Mucosa of descending colon (tissue), 3 donors: ENCODE measurements at places on chromosomes 4 and X.

DNA sequence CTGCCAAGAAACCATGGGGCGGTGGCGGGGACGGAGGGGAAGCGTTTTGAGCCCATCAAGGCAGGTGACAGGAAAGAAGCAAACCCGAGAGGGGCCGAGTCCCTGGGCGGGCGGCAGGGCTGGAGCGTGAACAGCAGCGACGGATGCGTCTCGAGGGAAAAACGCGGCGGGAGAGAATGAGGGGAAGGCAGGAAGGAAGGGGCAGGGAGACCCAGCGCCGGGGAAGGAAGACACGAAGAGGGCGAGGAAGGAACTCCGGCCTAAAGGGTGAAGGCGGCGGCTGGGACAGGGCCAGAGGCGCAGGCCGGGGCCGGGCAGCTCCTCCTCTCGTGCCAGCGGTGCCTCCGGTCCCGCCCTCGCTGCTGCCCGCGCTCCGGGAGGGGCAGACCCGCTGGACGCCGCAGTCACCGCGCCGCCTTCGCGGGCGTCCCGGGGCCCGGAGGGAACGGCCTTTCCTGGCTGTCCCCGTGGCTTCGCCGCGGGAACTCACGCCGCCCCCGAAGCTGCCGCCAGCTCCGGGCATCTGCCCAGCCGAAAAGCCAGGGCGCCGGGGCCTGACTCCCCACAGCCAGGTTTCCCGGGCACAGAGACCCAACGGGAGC, 751 bp upstream of the RGS12 start:
- DNase-seq, result peak; percentile 84

DNA sequence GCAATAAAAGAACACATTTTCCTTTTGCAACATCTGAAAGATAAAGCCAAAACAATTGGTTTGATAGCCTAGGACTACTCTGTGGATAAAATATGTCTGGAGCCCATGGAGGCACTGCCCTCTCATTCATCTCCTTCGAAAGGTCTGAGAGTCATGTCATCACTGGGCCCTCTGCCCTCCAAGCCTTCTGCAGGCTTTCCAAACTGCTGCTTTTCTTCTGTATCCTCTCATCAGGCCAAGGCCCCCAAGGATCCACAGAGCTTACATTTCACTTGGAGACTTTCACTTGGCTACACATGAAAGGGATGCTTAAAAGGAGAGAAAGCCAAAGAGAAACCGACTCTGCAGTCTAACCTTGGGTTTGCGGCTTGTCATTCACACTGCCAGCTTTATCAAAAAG, 109.9 kb downstream of the SH3RF1 start:
- no peak for DNase-seq

GRCh38 chrX:82224961-82225360, 1023.1 kb downstream of the SH3BGRL start:
- no peak for DNase-seq

GRCh38 chr4:38045289-38045988, 85.2 kb downstream of the PTTG2 start:
- DNase-seq, result no peak

GRCh38 chr4:173752610-173753230, 222.7 kb upstream of the HAND2 start:
- no peak for DNase-seq

DNA sequence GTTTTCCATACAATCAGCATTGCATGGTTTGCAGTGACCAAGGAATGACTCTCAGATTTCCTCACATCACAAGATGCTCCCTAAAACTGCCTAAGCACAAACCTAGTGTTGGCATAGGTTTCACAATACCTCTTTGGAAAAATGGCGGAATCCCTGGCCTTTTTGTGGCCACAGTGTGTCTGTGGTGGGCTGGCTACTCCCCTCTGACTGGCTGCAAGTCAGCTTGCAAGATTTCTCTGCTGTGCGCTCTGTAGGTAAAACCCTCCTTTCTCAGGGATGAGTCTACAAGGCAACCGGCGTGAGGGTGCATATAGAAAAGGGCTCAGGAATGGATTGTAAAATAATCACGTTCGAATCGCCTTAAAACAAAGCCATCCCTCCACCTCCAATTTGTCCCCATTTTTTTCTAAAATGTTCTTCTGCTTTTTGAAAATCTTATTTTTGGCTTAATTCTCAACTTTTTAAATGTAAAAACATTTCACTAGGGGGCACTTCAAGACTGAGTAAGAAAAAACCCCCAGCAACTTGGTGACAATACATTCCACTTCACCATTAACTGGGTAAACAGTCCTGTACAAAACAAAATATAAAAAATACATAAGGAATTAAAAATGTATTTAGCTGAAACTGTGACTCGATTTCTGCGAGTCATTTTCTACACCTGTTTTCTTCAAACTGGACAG, 235.6 kb downstream of the STIM2 start:
- no peak for DNase-seq

DNA sequence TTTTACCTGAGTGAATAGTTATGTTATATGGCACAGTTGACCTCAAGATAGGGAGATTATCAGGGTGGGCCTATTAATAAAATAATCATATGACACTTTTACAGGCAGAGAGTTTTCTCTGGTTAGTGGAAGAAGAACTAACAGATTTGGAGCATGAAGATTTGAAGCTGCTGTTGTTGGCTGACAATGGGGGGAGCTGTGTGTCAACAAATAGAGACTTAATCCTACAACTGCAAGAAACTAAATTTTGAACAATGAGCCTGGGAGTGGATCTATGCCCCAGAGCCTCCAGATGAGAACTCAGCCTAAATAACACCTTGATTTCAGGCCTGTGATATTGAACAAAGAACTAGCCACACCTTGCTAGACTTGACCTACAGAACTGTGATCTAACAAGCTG, 7.2 kb upstream of the CCSER1 start:
- no peak for DNase-seq

- DNase-seq, result peak; percentile 62
Measured at GRCh38 chr4:24973747-24974601, 56.8 kb downstream of the LGI2 start.

DNA sequence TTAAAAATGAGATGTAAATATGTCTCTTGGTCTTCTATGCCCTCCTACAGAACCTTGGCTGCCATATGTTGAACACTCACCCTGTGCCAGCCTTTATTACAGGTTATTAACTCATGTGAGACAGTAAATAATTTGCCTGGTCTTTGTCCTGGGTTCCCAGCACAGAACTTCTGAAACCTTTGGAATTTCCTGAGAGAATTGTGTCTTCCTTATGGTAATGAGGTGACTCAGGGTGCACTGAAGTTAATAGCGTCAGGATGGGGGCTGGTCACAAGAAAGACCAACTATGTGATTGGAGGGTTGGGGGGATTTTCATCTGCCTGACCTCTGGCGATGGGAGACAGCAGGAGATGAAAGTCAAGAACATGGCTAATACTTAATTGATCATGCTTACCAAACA, 289.8 kb upstream of the STS start:
- no peak for DNase-seq

- DNase-seq, result no peak
Measured at GRCh38 chr4:135368831-135369230, 1167.2 kb upstream of the PABPC4L start.

DNA sequence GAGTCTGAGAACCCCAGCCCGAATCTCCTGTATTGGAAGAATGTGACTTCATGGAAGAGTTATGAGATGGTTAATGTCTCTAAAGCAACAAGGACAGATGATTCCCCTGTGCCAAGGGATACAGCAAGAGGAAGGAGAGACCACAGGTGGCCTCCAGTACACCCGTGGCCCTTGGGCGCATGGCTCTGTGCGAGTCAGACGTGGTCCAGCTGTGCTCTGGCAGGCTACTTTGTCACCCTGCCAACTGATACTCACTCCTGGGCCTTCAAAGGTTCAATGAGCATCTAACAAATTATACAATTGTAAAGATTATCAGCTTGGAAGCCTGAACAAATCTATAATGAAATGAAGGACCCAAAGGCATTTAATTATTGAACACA, 71.7 kb downstream of the NYX start:
- no peak for DNase-seq

GRCh38 chrX:8987672-8988250, 46.2 kb downstream of the FAM9B start:
- no peak for DNase-seq

GRCh38 chr4:1207157-1207470, 34.7 kb upstream of the SPON2 start:
- no peak for DNase-seq

DNA sequence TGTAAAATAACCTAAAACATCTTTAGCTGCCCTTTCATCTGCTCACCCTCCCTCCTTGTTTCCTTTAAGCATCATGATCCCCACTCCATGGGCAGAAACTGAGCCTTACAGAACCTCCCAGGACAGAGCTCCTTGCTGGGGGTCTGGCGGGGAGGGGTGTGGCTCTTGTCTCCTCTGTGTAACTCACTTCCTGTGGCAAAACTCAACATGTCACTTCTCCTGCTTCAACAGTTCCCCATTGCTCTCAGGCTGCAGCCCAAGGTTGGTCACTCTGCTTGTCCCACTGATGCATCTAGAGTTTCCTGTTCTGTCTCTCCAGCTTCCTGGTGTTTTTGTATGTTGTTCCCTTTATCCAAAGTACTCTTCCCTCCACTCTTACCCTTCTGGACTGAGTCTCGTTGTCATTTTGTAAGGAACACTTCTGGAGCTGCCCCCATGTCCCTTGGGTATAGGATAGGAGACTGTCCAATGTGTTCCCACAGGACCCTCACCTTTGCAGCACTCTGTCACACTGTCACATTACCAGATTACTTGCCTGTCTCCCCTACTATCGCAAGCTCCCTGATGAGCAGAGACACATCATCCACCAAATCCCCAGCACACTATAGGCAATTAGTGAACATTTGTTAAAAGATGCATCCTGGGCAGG, 19.6 kb downstream of the TMEM31 start:
- DNase-seq, result no peak

DNA sequence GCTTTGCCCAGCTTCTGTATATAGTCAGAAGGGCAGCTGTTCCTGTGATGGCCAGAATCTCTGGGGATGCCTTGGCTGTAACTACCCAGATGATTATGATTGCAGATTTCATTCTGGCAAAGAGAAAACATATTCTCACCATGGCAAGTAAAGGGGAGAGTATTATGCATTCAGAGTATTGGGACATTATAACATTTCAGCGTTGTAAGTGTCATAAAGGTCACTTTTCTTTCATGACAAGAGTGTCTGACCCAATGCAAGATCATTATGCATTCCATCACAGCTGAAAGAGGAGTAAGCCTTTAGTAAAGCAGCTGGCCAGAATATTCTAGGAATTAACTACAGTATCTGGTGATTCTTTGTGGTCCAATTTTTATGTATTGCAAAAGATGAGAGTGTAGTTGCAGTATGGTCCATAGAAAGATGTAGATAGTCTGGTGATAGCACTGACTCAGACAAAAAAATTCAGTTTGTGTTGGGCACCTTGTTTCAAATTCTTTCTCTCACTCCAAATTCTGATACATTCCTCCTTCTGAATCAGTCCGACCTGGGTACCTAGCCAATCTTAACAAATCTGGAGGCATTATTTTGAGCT, 2366.3 kb downstream of the PCDH7 start:
- DNase-seq, result no peak

DNA sequence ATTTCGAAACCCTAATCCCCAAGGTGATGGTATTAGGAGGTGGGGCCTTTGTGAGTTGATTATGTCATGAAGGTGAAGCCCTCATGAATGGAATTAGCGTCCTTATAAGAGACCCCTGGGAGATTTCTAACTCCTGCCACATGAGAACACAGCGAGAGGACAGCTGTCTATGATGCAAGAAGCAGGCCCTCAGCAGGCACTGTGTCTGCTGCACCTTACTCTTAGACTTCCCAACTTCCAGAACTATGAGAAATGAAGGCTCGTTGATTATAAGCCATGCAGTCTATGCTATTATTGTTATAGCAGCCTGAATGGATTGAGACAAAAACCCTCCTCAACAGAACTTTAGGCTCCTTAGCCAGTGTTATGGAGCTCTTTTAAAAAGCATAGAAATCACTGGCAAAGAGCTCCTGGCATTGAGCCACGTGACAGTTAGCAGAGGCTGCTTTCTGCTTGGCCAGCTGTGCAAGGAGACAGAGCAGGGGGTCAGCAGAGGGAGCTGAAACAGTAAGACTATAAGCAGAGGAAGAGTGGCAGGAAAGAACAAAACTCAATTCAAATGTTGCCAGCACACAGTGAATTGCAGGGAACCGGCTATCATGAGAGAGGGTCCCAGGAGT, 219.2 kb upstream of the FAT1 start:
- no peak for DNase-seq

DNA sequence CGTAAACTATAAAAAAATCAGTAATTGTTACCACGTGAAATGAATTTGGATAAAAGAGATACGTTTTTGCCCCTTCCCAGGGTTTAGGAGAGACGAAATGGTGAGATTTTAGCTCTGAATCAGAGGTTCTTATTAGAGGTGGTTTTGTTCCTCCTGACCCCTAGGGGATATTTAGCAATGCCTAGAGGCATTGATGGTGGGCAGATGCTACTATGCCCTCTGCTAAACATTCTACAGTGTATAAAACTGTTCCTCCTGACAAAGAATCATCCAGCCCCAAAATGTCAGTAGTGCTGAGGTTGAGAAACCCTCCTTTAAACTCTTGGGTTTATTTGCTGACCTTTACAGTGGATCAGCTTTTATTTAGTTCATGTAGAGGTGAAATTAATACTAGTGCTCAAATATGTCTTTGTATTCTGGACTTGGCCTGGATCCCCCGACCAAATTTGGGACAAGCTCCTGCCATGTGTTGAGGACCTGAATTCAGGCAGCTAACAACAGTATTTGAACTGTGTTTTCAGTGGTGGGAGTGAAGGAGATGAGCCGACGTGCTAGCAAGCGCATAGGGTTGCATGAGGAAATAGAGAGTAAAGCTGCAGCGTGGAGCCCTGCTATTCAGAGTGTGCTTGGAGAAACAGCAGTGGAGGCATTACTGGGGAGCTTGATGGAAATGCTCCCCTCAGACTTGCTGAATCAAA, 126.1 kb downstream of the PTTG2 start:
- no peak for DNase-seq

- no peak for DNase-seq
Measured at GRCh38 chr4:54727346-54727745, 69.6 kb downstream of the KIT start.

DNA sequence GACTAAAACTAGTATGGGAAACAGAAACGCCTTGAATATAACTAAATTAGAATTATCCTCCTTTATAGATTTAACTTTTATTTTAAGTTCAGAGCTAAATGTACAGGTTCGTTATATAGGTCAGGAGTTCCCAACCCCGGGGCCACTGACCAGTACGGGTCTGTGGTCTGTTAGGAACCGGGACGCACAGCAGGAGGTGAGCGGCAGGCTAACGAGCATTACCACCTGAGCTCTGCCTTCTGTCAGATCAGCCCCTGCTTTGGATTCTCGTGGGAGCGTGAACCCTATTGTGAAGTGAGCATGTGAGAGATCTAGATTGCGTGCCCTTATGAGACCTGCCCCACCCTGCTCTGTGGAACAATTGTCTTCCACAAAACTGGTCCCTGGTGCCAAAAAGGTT, 51.0 kb downstream of the FAT4 start:
- DNase-seq, result no peak

GRCh38 chr4:79042079-79042674, 102.9 kb upstream of the PAQR3 start:
- DNase-seq, result no peak

DNA sequence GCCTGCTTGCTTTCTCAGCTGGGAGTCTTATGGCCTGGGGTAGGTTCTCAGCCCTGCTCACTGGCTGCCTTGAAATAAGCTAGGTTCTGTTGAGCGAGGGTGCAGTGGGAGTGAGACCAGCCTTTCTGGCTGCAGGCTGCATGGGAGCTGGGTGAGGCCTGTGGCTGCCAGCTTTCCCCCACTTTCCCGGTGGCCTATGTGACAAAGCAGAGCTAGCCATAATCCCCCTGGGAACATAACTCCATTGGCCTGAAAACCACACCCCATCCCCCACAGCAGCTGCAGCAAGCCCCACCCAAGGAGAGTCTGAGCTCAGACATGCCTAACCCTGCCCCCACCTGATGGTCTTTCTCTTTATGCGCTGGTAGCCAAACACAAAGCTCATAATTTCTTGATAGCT, 118.9 kb downstream of the KLHL4 start:
- no peak for DNase-seq
